ENCODE measurements at places on chromosomes 2 and 18.

DNA sequence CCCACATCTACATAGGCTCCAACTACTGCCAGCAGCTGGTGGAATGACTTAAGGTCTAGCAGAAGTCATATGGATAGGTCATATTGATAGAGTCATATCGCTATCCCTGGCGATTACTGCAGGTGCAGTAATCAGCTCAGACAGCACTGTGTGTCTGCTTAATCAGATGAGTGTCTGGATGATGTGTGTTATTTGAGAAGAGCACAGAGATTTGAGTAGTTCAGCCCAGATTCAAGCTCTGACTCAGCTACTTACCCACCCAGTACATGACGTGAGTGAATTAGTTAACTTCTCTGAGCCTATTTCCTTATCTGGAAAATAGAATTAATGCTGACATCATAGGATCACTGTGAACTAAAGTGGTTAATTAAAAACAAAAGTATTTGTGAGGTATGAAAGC, 78.9 kb downstream of the EHD3 start:
- DNase-seq: no peak

DNA sequence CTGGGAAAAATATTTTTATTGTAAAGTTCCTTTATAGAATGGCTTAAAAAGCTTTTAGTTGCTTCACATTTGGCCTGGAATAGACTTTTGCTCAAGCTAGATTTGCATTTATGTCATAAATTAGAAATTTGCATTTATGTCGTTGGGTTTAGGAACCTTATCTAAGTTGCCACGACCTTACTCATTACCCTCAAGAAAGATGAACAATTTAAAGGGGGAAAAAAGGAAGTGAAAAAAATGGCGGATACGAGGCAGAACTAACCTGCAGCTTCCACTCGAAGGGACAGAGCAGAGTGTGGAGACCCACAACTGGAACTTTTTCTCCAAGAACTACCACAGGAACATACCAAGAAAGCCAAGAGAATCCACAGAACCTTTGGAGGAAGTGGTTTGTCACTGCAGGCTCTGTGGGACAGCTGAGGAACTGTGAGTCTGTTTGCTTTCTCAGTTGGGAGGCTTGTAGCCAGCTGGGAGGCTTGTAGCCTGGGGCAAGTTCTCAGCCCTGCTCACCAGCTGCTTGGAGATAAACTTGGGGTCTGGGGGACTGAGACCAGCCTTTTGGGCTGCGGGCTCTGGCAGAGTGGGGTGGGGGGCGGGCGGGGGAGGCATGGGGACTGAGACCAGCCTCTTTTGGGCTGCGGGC, 349.9 kb upstream of the MEIS1 start:
- no peak for DNase-seq

GRCh38 chr18:77530732-77531131, 281.1 kb downstream of the GALR1 start:
- DNase-seq: no peak

- DNase-seq: no peak
Measured at GRCh38 chr2:137123226-137123625, 357.9 kb downstream of the THSD7B start.
